ENCODE measurements at places on chromosomes 2 and 18.

DNA sequence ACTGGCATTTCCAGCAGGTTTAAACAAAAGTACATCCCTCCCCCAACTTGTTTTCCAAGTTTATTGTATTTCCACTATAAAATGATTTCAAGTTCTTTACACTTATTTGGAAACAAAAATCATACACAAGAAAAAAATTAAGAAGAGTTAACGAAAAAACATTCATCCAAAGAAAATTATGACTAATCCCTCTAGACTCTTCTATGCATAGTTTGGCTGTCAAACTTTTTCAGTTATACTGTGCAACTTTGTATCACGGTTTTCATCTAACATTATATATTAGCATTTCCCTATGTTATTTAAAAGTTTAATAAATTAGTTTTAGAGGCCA lies 627 bp downstream of the WDCP start:
- DNase-seq: no peak

DNA sequence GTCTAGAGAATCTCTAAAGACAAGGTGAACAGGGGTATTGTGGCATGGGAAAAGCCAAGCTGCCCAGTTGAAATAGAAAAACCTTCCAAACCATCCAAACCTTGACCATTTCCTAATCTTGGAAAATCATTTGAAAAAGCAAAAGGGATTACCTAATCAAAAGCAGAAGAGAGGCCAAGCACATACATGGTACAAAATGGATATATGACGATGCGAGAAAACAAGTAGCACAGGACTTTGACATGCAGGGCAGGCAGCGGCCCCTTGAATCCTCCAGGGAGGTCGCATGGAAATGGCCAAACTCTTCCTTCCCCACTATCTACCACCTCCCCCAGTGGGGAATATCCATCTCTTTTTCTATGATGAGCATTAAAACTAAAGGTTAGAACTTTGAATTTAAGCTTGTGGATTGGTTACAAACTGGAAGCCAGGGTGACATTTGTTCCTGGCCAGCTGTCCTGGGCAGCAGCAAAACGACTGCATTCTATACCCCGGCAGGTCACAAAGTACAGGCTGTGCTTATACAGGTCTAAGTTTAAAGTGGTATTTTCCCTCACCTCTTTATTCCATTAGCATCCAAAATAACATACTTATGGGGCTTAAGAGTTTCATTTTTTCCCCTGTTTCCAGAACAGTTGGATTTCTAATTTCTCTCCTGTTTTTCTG lies 24.7 kb downstream of the MYOM1 start:
- no peak for DNase-seq

- DNase-seq: no peak
These were observed 489.3 kb upstream of the CDH2 start for GRCh38 chr18:28666216-28666615.

GRCh38 chr2:65227020-65227455 lies 593 bp upstream of the ACTR2 start:
- no peak for DNase-seq

DNA sequence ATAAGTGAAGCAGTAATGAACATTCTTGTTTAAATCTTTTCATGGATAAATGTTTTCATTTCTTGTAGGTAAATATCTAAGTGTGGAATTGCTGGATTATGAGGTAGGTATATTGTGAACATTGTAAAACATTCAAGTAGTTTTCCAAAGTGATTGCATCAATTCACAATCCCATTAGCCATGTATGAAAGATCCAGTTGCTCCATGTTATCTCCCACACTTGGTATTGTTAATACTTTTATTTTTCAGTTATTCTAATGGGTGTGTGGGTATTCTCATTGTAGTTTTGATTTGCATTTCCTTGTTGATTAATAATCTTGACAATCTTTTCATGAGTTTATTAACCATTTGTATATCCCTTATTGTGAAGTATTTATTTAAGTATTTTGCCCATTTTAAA lies 50.3 kb downstream of the MAIP1 start:
- no peak for DNase-seq

DNA sequence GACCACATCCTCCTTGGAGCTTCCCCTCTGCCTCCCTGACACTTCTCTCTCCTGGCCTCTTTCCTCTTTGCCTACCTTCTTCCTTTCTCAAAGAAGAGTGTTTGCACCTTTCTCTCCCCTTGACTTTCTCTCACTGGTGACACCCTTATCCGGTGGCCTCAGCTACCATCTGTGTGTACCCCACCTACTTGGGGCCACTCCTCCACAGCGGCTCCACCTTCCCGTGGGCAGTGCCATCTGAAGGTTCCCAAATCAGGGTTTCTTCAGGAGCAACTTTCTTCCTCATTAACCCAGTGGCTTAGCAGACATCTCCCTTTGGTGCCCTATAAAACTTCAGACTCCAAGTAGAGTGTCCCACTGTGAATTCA lies 5.3 kb upstream of the NCL start:
- DNase-seq: no peak

- DNase-seq: no peak
These were observed 184.1 kb upstream of the GLI2 start for GRCh38 chr2:120551522-120551921.

Data from activated T-cell treated with anti-CD3 and anti-CD28 coated beads for 1 hour (primary cell).